ENCODE measurements at places on chromosomes 6 and 20. TPM values are rescaled to one million over a fixed set of nuclear protein-coding genes. Genes with fewer than 3 reads are reported as not detected.
A peak's percentile ranks its signal among the peaks of the same experiment; 100 is the strongest.

DNA sequence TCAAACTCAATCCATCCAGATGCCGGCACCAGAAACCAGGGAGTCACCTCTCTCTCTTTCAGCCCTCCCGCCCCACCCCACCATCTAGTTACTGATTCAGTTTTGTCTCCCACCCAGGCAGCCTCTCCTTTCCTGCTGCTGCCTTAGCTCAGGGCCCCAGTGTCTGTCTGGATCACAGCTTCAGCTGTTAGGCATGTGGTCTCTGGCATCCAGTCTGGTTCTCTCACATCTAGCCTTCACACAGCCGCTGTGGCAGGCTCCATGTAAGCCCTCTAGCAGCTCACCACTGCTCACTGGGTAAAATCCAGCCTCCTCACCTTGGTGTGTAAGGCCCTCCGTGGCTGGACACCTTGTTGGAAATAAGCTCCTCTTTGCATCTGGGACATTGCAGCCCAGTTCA lies 21.3 kb downstream of the AARS2 start:
- no peak for DNase-seq

DNA sequence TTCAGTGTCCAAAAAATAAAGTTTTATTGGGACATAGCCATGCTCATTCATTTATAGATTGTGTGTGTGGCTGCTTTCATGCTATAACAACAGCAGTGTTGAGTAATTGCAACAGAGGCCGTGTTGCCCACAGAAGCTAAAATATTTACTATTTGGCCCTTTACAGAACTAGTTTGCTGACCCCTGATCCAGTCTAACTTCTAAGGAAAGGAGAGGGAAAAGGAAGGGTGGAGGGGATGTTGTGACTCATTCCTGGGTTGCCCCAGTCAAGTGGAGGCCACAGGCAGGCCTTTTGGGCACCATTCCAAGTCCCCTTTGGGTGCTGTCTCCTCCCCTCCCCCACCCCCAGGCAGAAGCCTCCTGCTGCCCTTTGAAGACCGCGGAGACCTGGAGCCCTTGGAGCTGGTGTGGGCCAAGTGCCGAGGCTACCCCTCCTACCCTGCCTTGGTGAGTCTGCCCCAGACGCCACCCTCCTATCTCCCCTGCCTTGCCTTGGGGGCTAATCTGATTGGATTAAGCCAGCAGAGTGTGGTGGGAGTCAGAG lies 28.4 kb downstream of the BRPF3 start:
- DNase-seq: no peak

GRCh38 chr20:3461211-3461771 lies 9.5 kb upstream of the ATRN start:
- no peak for DNase-seq

GRCh38 chr6:90384720-90385119 lies 88.1 kb upstream of the BACH2 start:
- DNase-seq: no peak

DNA sequence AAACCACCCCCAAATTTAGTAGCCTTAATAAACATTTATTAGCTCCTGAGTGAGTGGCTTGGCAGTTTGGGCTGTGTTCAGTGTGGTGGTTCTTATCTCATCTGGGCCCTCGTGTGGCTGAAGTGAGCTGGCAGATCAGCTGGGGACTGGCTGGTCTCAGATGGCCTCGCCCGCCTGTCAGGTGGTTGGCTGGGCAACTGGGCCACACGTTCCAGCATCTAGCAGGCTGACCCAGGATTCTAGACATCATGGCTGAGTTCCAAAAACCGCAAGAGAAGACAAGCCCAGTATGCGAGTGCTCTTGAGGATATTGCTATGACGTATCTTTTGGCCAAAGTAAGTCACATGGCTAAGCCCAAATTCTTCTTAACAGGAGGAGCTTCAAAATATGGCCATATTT lies 28.9 kb downstream of the EIF2S2 start:
- peak; percentile 90 for DNase-seq

DNA sequence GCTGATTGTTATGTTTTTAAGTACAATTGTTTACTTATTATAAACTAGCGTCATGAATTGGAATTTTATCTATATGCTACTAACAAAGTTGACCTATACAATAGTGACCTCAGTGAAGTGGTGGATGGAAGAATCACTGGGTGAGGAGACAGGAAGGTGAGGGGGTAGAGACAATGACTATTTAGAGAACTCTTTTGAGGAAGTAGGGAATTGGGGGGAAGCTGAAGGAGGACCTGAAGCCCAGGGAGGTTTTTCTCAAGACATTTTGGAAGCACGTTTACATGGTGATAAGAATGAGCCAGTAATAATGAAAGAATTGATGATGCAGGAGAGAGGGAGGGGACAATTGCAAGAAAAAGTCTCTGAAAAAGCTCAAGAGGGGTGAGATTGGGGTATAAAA lies 96.4 kb downstream of the RPS12 start:
- DNase-seq: no peak

- no peak for DNase-seq
These were observed 153.9 kb downstream of the CDK19 start for GRCh38 chr6:110661414-110661813.

DNA sequence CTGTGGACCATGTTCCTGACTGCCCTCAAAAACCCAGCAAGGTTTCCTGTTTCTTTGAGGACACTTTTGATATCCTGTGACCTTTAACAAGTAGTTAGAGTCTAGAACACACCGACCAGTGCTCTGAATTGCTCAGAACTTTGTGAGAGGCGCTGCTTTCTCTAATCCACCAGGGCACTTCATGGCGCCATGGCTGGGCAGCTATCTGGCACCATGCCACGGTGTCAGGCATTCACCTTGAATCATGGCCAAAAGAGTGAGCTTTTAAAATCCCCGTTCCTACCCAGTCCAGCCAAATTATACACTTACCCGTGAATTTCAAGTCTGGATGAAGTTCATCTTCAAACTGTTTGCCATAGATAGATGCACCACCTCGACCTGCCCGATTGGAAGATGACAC lies 17.0 kb upstream of the CPNE5 start:
- DNase-seq: peak; percentile 82

- peak; percentile 55 for DNase-seq
These were observed 148.7 kb downstream of the PRL start for GRCh38 chr6:22147921-22148776.

DNA sequence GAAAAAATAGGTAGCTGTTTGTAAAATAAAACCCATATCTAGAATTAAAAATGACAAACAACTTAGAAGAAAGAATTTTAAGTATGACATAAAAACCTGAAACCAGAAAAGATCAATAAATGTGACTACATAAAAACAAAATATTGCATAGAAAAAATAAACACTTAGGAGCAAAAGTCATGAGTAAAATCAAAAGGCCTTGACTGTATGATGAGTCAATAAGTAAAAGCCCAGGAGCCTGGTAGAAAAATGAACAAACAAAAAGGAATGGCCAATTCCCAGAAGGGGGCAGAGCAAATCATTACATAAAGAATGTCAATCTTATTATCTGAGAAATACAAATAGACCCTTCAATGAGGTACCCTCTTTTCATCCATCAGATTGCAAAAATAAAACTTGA lies 20.7 kb upstream of the ENPP1 start:
- DNase-seq: no peak

GRCh38 chr20:11652128-11652527 lies 265.6 kb upstream of the BTBD3 start:
- DNase-seq: no peak

DNA sequence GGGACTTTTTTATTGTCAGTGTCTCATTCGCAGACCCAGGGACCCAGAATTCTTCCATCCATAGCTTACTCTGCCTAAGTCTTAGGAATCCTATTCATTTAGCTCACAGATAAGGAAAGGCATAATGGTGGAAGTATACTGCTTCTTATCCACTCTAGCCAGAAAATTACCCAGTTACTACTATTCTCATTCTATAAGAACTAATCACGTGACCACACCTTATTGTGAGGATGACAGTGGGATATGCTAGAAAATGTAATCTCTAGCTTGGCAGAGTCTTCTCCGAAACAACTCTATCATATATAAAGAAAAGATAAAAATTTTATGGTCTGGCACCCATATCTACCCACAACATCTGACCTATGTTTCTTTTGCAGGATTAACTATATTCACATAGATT lies 21.2 kb downstream of the TFAP2D start:
- no peak for DNase-seq

DNA sequence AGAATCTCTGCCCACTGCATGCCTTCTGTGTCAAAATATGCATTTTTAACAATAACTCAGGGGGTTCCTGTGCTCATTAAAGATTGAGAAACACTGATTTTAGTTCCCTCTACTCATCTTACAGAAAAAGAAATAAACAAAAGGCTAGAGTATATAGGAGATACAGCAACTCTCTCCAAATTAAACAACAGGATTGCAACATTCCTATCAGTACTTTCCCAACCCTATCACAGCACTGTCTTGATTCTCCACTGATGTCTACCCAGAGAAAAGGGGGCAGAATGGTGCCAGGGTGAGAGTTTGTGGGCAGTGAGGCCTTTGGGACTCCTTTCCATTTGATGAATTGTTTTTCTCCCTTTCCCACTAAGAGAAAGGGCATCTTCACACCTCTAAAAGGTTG lies 4.7 kb downstream of the OTOR start:
- DNase-seq: no peak

DNA sequence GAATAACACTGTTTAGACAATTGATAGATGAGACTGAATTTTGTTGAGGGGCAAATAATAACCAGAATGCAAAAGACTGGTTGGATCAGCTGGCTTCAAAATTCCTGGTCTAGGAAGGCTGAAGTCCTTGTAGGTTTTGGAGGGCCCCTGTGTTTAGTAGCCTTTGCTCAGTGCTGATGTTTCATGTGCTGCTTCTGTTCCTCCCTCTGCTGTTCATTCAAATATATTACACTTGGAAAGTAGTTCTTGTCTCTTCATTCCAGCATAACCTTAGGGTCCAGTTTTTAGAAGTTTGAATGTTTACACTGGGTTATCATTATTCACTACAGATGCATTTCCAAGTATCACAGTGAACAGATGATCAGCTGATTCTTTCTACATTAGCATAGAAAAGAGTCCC lies 72.5 kb downstream of the FLRT3 start:
- DNase-seq: no peak

- no peak for DNase-seq
These were observed 131.1 kb downstream of the VEGFA start for GRCh38 chr6:43900916-43901732.

GRCh38 chr6:33686981-33687975 lies 24.2 kb downstream of the UQCC2 start:
- DNase-seq: no peak

- no peak for DNase-seq
These were observed 216.4 kb downstream of the UNC5CL start for GRCh38 chr6:40822619-40823018.

GRCh38 chr20:22686097-22686496 lies 101.7 kb upstream of the FOXA2 start:
- peak; percentile 74 for DNase-seq

GRCh38 chr20:32908334-32909292 lies 49.9 kb downstream of the EFCAB8 start:
- DNase-seq: peak; percentile 10

GRCh38 chr6:145886228-145886956 lies 71.8 kb upstream of the FBXO30 start:
- DNase-seq: no peak

GRCh38 chr20:59214073-59214472 lies 50.5 kb downstream of the ZNF831 start:
- no peak for DNase-seq

GRCh38 chr6:55756531-55757031 lies 118.8 kb downstream of the BMP5 start:
- DNase-seq: no peak

GRCh38 chr6:83921315-83921714 lies 61.8 kb downstream of the CYB5R4 start:
- DNase-seq: no peak

- DNase-seq: peak; percentile 25
These were observed 1.7 kb downstream of the ADRM1 start for GRCh38 chr20:62304331-62305148.

DNA sequence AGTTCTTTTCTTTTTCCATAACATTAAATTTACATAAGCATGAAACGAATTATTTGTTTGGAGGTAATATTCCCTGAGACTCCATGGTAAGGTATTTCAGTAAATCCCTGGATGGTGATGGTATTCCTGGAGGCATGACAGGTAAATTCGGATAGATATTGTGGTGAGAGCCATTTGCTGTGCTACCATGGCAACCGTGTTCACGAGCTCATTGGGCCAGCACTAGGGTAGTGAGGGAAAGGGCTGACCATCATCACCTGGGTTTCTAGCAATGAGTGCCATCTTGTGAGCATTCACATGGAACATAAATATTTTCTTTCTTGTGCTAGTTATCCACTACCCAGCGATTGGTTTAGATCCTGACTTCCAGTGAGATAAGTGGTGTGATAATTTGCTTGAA lies 51.9 kb upstream of the GNRH2 start:
- DNase-seq: no peak

DNA sequence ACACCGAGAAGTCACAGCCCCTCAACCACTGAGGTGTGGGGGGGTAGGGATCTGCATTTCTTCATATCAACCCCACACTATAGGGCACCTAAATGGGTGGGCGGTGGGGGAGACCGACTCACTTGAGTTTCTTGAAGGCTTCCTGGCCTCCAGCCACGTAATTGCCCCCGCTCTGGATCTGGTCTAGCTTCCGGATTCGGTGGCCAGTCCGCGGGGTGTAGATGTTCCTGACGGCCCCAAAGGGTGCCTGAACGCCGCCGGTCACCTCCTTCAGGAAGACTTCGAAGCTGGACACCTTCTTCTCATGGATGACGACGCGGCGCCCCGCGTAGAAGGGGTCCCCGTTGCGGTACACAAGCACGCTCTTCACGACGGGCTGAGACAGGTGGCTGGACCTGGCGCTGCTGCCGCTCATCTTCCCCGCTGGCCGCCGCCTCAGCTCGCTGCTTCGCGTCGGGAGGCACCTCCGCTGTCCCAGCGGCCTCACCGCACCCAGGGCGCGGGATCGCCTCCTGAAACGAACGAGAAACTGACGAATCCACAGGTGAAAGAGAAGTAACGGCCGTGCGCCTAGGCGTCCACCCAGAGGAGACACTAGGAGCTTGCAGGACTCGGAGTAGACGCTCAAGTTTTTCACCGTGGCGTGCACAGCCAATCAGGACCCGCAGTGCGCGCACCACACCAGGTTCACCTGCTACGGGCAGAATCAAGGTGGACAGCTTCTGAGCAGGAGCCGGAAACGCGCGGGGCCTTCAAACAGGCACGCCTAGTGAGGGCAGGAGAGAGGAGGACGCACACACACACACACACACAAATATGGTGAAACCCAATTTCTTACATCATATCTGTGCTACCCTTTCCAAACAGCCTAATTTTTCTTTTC lies at the start of gene DCDC2:
DCDC2 (minus strand) TSS at position 724 of the 883 bp plus-strand sequence; CDS start at position 415, 309 bp downstream.
- DNase-seq: peak; percentile 49

DNA sequence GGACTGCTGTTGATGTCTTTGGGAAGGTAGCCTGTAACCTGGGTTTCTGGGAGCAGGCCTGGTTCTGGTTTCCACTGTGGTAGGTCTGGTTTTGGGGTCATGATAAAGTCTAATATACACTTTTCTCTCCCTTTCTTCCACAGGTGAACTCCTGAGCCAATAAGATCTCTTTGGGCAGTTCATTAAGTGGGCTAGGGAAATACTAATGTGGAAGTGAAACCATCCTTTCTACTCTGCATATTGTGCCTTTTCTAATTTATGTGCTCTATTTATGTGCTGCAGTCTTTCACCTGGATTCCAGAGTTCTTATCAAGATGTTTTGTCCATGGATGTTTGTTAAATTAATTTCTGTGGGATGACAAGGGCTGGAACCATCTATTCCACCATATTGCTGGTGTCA lies 165.7 kb upstream of the PTPRK start:
- DNase-seq: no peak

Gene BIRC7
- total RNA-seq: not detected

Gene RALGAPA2
- 25.8 TPM for total RNA-seq

Gene SMOC2
- total RNA-seq: 6.0 TPM

Gene KIAA0408
- total RNA-seq: 8.2 TPM

Gene PTCRA
- not detected for total RNA-seq

Gene CLVS2
- total RNA-seq: not detected

Gene PLCB4
- 42.2 TPM for total RNA-seq

Gene DNMT3B
- 0.57 TPM for total RNA-seq

Gene SUMO4
- 0.78 TPM for total RNA-seq

Gene AHI1
- 16.0 TPM for total RNA-seq
